Parietal lobe (tissue), 2 donors: ENCODE measurements at places on chromosomes 7 and 10. TPM values are rescaled to one million over a fixed set of nuclear protein-coding genes. Genes with fewer than 3 reads are reported as not detected.

Gene GJD4
- total RNA-seq, result not detected

Gene COX15
- total RNA-seq, result 48.5 TPM

Gene SFTPA2
- total RNA-seq, result 1.3 TPM

Gene CDHR3
- 28.8 TPM for total RNA-seq

Gene KEL
- 3.8 TPM for total RNA-seq

Gene SLF2
- 76.4 TPM for total RNA-seq

Gene INSYN2A
- total RNA-seq, result 9.4 TPM

Gene PTER
- 0.94 TPM for total RNA-seq

Gene MUC12
- not detected for total RNA-seq

Gene CNTNAP2
- 73.9 TPM for total RNA-seq

Gene SLC18A2
- 0.31 TPM for total RNA-seq

Gene SERPINE1
- total RNA-seq, result not detected

Gene STEAP1
- total RNA-seq, result not detected

Gene SLC29A4
- 24.4 TPM for total RNA-seq

Gene DENND2A
- 29.4 TPM for total RNA-seq

Gene RNF133
- total RNA-seq, result 1.6 TPM

Gene PLAC9
- 1.3 TPM for total RNA-seq

Gene CLCN1
- total RNA-seq, result not detected

Gene KCNIP2
- total RNA-seq, result 11.3 TPM

Gene ITPRID1
- total RNA-seq, result 5.3 TPM

Gene CCDC71L
- 63.2 TPM for total RNA-seq

Gene LEP
- total RNA-seq, result not detected

Gene PNLIPRP2
- total RNA-seq, result not detected

Gene GLI3
- 16.3 TPM for total RNA-seq

Gene IKZF1
- total RNA-seq, result 0.94 TPM

Gene ANXA8
- not detected for total RNA-seq

Gene EPHA1
- not detected for total RNA-seq

Gene MYH16
- not detected for total RNA-seq

Gene NPC1L1
- total RNA-seq, result not detected

Gene CD36
- 12.2 TPM for total RNA-seq

Gene HDAC9
- 195 TPM for total RNA-seq

Gene BICC1
- 4.7 TPM for total RNA-seq

Gene COL26A1
- total RNA-seq, result 9.7 TPM

Gene SPDYE6
- not detected for total RNA-seq

Gene RAPGEF5
- total RNA-seq, result 77.0 TPM

Gene TRIM50
- total RNA-seq, result not detected

Gene ZNF282
- total RNA-seq, result 27.5 TPM

Gene ADCYAP1R1
- 65.4 TPM for total RNA-seq

Gene ZNF488
- total RNA-seq, result 2.5 TPM

Gene HMX3
- not detected for total RNA-seq

Gene WEE2
- total RNA-seq, result 1.3 TPM

Gene AP4M1
- total RNA-seq, result 29.7 TPM

Gene SLC39A12
- total RNA-seq, result 2.5 TPM

Gene CFAP70
- 1.6 TPM for total RNA-seq

Gene CXCL12
- total RNA-seq, result 10.6 TPM

Gene SLC13A1
- not detected for total RNA-seq

Gene CREB3L2
- 1.9 TPM for total RNA-seq

Gene CAV1
- total RNA-seq, result 5.9 TPM
